ENCODE measurements at places on chromosomes 13 and 19. TPM values are rescaled to one million over a fixed set of nuclear protein-coding genes. Genes with fewer than 3 reads are reported as not detected.

Gene LAIR1
- total RNA-seq: not detected

DNA sequence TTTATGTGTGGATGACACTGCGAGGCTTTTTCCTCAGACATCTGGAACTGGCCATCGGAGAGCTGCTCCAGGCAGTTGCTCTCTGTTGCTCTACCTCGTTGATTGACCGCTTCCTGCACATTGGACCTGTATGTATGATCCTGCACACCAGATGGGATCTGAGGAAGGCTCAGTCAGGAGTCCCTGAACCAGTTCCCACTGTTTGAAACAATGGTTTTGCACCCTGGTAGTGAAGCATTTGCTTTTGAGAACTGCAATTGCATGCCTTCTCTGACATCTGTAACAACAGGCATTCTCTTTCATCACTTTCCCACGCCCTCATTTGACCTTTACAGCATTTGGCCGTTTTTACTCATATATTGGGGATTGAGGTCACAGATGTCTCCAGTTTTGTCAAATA, 61.1 kb upstream of the NPAS1 start:
- peaks cover 10% of the 10 kb centered on the region for H3K4me1 ChIP-seq
- no peak overlapping the region for H3K27ac ChIP-seq
- no peak overlapping the region for H3K4me3 ChIP-seq
- DNase-seq: no peak

GRCh38 chr19:42023121-42023942, 29.3 kb upstream of the ATP1A3 start:
- no peaks in the 10 kb centered on the region for H3K27me3 ChIP-seq
- peak; percentile 45 for DNase-seq
- H3K4me1 ChIP-seq: no peaks in the 10 kb centered on the region

DNA sequence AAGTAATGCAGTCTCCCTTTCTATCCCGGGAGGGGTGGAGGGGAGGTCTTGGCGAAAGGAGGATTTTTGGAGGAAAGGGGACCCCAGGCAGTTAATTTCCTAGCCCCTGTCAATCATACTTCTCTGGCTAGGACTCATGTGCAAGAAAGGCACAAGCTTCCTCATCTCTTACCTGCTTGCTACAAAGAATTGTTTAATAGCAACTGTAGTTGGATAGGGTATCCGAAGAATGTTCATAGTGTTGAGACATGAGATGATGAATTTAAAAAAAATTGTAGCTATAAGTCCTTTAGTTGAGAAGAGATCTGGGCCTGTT, 525 bp downstream of the BORA start:
- H3K4me3 ChIP-seq: peak overlapping the region; percentile 100
- peaks cover 7% of the 10 kb centered on the region for H3K4me1 ChIP-seq
- no peaks in the 10 kb centered on the region for H3K27me3 ChIP-seq
- no peak for DNase-seq

Gene ZNF888
- total RNA-seq: 7.3 TPM

- H3K36me3 ChIP-seq: peaks cover 2% of the 10 kb centered on the region
- peak overlapping the region; percentile 90 for H3K4me3 ChIP-seq
- H3K27ac ChIP-seq: peak overlapping the region; percentile 42
- DNase-seq: no peak
Measured at GRCh38 chr19:13952931-13953531, 722 bp downstream of the DCAF15 start.

Gene TSHZ3
- total RNA-seq: not detected

- peaks cover 6% of the 10 kb centered on the region for H3K4me1 ChIP-seq
- H3K36me3 ChIP-seq: no peaks in the 10 kb centered on the region
- no peak overlapping the region for H3K4me3 ChIP-seq
- H3K27ac ChIP-seq: peak overlapping the region; percentile 36
- no peaks in the 10 kb centered on the region for H3K27me3 ChIP-seq
Measured at GRCh38 chr13:44191103-44191502, 182.5 kb upstream of the SERP2 start.

DNA sequence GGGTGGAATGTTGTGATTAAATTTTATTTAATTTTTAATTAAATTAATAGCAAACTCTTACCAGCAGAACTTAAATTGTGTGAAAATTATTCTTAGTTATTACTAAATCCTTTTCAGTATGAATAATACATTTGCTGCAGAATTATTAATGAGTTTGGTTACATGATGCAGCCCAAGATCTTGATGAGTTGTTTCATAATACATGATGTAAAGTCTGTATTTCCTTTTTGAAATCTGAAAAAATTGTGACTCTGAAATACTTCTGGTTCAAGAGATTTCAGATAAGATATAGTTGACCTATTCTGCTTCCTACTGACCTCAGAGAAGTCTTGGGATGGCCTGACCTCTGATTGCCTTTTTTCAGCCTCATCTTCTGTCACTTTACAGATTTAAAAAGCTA, 11.1 kb downstream of the SAE1 start:
- no peaks in the 10 kb centered on the region for H3K27me3 ChIP-seq
- peaks cover 3% of the 10 kb centered on the region for H3K36me3 ChIP-seq
- no peak for DNase-seq
- peaks cover 11% of the 10 kb centered on the region for H3K4me1 ChIP-seq
- no peak overlapping the region for H3K4me3 ChIP-seq
- peak overlapping the region; percentile 24 for H3K27ac ChIP-seq

DNA sequence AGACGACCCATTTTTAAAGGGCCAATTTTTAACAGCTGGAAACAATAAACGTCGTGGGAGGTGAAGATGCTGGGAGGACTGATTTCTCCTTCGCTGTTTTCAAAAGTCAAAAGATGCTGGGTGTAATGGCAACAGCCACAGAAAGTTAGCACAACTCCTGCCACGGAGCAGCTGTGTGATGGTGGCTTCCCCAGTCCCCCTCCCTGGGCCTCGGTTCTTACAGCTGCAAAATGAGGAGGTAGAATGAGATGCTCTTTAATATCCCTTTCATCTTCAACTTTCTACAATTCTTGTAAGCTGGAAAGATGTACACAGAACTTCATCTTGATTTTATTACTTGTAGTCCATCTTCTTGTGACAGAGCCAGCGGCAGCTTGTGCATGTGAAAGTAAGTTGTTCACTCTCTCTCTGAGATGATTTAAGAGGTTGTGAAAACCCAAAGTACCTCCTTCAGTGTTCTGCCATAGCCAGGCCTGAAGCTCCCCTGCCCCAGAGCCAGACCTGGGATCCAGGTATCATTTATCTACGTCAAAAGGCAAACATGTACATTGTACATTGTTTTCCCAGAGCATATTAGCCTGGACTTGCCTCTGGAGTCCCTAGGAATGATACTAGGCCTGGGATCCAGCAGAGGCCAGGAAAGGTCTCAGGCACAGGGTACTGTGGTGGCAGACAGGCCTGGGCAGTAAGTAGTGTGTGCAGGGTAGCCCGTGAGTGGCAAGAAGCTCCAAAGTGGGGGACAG, 3.4 kb upstream of the UBE2L5 start:
- H3K27ac ChIP-seq: no peak overlapping the region
- no peaks in the 10 kb centered on the region for H3K36me3 ChIP-seq
- no peak for DNase-seq
- no peak overlapping the region for H3K4me3 ChIP-seq

Gene CYP4F8
- not detected for total RNA-seq

Gene GIPR
- 4.6 TPM for total RNA-seq

- no peak overlapping the region for H3K4me3 ChIP-seq
- H3K27me3 ChIP-seq: no peaks in the 10 kb centered on the region
- H3K27ac ChIP-seq: no peak overlapping the region
- H3K36me3 ChIP-seq: peaks cover 1% of the 10 kb centered on the region
- no peak for DNase-seq
Measured at GRCh38 chr19:11416346-11417052, 2.6 kb downstream of the RGL3 start.

DNA sequence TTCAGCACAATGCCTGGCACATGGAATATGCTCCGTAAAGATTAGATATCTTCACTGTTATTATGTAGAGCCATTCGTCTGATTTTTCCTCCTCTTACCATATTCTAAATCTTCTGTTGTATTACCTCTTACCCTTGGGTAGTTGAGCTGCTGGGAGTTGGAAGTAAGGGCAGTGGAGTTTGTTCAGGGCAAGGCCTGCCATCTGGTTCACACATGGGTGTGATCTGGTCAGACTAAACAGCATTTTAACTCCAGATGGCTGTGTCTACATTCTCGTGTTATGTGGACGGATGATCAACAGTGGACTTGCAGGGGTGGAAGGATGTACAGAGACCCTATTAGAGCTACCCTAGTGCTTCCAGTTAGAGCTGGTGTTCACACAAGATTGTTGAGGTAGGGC, 164.9 kb downstream of the ZIC5 start:
- no peak overlapping the region for H3K27ac ChIP-seq
- no peak for DNase-seq
- no peaks in the 10 kb centered on the region for H3K36me3 ChIP-seq

DNA sequence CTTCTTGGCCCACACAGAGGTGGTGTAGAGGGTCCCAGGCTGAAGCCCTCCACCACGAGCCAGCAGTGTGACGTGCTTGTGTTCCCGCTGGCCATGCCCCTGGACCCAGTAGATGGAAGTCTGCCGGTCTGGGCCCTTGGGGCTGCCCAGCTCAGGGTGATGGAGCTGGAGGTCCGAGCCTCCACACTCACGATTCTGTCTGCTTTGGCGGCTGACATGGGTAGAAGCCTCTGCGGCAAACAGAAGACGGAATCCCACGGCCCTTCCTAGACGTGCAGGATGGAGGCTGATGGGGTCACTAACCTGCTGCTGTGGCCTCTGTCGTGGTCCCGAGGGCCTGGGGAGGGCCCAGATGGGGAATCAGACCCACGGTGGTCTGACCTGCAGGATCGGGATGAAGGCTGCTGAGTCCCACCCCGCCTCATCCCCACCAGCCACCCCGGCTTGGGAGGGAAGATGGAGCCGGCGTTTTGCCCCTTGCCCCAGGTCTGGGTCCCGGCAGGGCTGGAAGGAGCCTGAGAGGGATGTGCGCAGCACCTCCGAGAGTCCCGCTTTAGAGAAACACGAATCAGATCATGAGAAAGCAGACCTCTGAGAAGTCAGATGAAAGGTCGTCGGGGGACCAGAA, 4.4 kb downstream of the TMEM86B start:
- peaks cover 2% of the 10 kb centered on the region for H3K36me3 ChIP-seq
- no peak overlapping the region for H3K4me3 ChIP-seq
- no peak for DNase-seq
- no peak overlapping the region for H3K27ac ChIP-seq
- no peaks in the 10 kb centered on the region for H3K27me3 ChIP-seq
- H3K4me1 ChIP-seq: peaks cover 20% of the 10 kb centered on the region
